ENCODE measurements at places on chromosomes 3 and 15. TPM values are rescaled to one million over a fixed set of nuclear protein-coding genes. Genes with fewer than 3 reads are reported as not detected.

GRCh38 chr3:148089171-148089570 lies 608.5 kb upstream of the AGTR1 start:
- no peak for DNase-seq

DNA sequence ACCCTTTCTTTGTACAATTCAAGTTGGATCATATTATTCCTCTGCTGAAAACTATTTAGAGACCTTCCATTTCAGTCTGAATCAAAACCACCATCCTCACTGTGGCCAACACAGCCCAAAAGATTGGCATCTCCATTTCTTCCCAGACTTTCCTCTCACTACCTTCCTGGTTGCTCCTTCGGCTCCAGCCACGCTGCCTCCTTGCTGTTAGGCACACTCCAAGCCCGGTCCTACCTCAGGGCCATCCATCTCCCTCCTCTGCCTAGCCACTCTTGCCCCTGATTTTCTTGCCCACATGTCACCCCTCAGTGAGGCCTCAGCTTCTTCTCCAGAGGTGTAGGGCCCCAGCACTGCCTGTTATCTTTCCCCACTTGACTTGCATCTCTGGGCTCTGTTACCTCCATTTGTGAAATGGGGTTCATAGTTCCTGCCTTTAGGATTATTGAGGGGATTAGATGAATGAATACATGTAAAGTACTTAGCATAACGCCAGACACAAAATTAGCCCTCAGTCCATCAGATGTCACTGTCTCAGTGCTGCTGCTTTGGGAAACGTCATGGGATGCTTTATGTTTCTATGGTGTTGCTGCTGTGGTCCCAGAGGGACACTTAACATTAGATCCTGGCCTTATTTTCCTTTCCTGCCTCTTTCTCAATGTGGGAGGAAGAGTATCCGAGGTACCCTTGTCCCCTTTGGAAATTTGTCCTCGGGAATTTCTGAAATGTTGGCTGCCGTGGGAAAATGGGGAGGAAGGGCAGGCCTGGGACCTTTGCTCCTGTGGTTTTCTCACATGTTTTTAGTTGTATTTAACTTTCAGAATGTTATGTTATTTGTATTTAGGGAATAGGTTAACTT lies 31.3 kb downstream of the SNRK start:
- no peak for DNase-seq

The THPO gene
- 3.1 TPM for polyA plus RNA-seq

GRCh38 chr15:94925680-94926079 lies 694.3 kb downstream of the MCTP2 start:
- no peak for DNase-seq

- DNase-seq = no peak
These were observed 7.1 kb upstream of the SLC6A20 start for GRCh38 chr3:45803252-45803935.

- no peak for DNase-seq
These were observed 135.1 kb upstream of the RASGRP1 start for GRCh38 chr15:38699633-38700230.

DNA sequence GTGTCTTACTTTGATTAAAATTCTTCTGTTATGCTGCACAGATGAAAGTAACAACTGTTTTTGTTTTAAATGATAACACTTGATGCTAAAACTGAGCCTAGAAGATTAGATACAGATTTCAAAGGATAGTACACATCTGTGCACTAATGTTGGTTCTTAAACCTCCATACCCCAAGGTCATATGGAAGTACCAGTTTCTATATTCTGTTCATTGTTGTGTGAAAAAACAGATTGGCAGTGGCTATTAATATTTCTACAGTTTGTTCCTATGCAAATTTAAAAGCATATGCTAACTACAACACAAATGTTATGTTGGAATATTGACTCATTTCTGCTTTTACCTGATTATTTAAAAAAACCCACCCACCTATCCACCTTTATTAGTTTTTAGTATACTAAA lies 32.0 kb upstream of the GBE1 start:
- DNase-seq = no peak

The FSIP1 gene
- polyA plus RNA-seq = 2.9 TPM

The PLIN1 gene
- 0.86 TPM for polyA plus RNA-seq

DNA sequence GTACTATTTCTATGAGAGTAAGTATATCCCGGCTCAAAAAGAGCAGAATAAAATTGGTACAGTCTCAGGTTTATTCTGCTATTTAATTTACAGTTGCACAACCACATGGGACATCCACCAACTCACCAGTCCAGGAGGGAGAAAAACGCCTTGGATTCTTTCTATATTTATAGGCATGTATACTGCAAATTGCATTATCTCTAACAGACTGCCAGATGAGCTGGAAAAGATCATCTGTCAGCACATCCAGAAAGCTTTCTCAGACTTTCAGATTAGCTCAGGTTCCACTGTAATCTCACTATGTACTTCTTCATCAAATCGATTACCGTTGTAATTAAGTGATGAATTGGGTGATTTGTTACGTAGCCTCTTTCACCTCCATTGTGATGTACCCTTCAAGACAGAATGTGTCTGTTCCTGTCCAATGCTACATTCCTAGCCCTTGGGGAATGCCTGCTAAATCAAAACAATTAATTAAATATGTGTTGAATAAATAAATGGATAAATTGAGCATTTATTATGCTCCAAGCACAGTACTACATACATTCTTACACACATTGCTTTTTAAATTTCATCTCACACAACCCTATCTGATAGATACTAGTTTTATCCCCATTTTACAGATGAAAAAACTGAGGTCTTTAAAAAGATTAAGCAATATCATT lies 38.1 kb upstream of the TMC3 start:
- no peak for DNase-seq
